ENCODE measurements at places on chromosomes 7 and 10.

- no peak for DNase-seq
Observed at GRCh38 chr10:60796481-60796880, 18.2 kb downstream of the CDK1 start.

DNA sequence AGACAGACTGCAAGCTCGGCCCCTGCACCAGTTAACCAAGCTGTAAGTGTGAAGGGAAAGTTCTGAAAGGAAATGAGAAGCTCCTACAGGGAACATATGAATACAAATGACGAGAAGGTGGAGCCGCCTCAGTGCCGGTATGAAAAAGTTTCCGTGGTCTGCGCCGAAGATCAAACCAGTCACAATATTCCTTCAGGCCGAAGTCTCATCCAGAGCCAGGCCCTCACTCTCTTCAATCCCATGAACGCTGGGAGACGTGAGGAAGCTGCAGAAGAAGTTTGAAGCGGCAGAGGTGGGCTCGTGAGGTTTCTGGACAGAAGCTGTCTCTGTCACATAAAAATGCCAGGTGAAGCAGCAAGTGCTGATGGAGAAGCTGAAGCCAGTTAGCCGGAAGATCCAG, 71.9 kb downstream of the CFAP46 start:
- DNase-seq, result no peak

GRCh38 chr10:130901311-130902165, 410.0 kb downstream of the TCERG1L start:
- DNase-seq, result no peak

DNA sequence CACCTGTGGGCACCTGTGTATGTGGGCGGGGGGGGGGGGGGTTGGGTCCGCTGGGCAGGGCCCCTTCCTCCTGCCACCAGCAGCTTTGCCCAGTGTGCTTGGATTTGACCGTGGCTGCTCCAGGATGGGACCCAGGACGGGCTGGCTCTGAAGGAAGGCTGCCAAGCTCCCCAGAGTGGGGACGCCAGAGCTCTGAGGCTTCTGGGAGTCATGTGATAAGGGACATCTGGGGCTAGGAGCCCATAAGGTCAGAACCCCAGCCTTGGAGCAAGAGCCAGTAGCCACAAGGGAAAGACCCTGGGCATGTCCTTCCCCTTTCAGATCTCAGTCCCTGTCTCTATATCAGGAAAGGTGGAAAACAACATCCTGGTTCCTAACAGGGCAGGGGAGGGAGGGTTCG, 21.8 kb upstream of the AMZ1 start:
- DNase-seq, result no peak

DNA sequence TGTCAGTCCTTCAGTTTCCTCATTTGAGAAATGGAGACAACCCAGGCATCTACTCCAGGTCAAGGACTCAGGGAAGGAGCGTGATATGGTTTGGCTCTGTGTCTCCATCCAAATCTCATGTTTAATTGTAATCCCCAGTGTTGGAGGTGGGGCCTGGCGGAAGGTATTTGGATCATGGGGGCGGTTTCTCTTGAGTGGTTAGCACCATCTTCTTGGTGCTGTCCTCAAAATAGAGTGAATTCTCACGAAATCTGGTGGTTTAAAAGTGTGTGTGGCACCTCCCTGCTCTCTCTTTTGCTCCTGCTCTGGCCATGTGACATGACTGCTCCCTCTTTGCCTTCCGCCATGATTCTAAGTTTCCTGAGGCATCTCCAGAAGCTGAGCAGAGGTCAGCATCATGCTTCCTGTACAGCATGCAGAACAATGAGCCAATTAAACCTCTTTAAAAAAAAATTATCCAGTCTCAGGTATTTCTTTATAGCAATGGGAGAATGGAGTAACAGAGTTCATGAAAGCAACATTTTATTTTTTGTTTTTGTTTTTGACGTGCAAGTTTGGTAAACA, 30.0 kb downstream of the ARHGAP22 start:
- DNase-seq, result no peak

DNA sequence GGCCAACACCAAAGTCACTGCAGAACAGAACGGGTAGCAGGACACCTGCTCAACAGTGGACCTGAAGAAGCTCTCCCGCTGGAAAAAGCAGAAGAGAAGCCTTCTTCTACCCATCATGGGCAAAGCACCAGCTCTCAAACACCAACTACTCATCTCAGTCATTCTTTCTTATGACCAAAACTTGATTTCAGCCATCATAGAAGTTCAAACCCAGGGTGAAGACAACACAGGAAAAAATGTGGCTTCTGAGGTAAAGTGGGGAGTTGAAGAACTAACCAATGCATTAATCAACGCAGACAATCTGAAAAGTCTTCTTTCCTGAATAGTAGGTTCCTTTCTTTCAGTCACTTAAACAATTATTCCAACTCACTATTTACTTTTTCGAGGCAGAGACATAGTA, 83.3 kb downstream of the ELMO1 start:
- no peak for DNase-seq

- no peak for DNase-seq
Observed at GRCh38 chr7:1024331-1024841, 20.0 kb upstream of the GPR146 start.

GRCh38 chr10:36526033-36526432, 599.4 kb upstream of the ANKRD30A start:
- no peak for DNase-seq

DNA sequence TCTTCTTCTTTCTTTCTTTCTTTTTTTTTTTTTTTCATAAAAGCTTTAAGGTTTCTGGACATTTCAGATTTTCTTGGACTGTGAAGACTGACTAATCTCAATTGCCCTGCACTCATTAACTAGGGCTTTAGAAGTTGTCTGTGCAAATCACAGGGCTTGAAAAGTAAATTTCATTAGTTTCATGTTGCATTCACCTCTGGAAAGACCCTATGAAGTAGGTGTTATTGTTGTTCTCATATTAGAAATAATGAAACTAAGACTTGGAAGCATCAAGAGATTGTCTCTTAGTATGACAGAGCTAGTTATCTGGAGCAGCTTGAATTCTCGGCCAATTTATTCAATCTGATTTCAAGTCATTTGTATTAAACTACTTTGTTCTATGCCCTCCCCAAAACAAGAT, 28.2 kb upstream of the SEMA3D start:
- no peak for DNase-seq

DNA sequence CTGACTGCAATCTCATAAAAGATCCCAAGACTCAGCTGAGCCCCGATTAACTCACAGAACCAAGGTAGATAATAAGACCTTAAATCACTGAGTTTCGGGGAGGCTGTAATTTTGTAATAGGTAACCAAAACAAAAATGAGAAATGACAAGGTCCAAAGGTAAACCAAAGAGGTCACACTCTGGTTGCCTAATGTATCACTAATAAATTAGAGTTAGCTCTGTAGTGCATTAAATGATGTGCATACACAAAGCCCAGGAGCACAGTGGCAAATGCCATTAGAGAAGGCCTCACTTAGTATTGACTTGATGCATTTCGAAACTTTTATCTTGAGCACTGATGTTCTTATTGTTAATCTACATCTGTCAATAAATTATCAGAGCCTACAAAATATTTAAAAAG, 237.7 kb upstream of the CCDC6 start:
- DNase-seq, result no peak

GRCh38 chr7:100604976-100605911, 3.1 kb downstream of the PCOLCE start:
- no peak for DNase-seq

- no peak for DNase-seq
Observed at GRCh38 chr7:55131142-55131929, 112.5 kb downstream of the EGFR start.

GRCh38 chr10:132463333-132464255, 66.6 kb downstream of the PWWP2B start:
- no peak for DNase-seq

- no peak for DNase-seq
Observed at GRCh38 chr7:1122832-1123501, 35.1 kb downstream of the GPER1 start.

DNA sequence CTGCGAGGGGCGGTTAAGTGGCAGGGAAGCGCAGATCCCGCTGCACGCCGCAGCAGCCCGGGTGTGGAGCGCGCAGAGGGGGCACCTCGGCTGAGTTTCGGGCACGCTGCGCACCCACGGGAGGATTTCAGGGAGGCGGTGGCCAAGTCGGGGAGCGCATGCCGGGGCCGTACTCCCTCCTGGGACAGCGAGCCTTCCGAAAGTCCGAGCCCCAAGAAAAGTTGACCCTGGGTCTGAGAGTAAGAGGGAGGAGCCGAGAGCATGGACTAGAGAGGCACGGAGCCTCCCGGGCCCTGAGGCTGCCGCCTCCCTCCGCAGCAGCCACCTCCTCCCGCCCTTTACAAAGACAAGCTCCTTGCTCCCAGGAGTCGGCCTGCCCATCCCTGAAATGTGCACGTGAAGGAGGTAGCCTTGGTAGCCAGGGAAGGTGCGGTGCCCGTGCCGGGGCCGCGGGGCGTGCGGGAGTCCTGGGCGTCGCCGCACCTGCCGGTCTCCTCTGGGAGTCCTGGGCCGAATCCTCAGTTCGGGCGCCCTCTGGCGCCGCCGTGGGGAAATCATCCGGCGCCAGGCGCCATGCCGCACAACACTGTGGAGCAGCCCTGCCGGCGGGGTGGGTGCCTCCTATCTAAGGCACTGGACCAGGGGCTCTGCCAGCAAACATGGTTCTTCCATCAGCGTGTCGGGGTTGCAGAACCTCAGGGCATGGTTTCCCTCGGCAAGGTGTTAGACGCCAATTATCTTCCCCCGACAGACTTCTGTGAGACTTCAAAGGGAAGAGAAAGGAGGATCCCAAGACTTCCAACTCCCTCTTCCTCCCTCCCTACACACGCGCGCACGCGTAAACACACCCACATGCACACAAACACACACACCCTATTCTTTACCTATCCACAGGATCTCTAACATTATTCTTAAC, 104.0 kb downstream of the TRIL start:
- no peak for DNase-seq

DNA sequence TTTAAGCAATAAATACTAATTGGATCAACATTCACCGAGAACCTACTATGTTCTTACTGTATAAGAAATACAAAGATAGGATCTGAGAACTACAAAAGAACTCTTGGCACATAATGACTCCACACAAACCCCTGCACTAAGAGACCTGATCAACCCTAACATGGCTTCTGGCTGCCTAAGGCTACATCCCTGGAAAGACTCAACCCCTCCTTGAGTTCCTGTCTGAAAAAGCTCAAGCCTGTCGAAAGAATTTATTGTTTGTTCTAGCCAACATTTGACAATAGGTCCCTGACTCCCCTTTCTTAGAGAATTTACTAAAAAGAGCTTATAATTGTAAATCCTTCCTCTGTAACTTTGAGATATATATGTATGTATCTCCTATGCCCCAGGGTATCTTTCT, 125.3 kb upstream of the SGCE start:
- DNase-seq, result no peak

DNA sequence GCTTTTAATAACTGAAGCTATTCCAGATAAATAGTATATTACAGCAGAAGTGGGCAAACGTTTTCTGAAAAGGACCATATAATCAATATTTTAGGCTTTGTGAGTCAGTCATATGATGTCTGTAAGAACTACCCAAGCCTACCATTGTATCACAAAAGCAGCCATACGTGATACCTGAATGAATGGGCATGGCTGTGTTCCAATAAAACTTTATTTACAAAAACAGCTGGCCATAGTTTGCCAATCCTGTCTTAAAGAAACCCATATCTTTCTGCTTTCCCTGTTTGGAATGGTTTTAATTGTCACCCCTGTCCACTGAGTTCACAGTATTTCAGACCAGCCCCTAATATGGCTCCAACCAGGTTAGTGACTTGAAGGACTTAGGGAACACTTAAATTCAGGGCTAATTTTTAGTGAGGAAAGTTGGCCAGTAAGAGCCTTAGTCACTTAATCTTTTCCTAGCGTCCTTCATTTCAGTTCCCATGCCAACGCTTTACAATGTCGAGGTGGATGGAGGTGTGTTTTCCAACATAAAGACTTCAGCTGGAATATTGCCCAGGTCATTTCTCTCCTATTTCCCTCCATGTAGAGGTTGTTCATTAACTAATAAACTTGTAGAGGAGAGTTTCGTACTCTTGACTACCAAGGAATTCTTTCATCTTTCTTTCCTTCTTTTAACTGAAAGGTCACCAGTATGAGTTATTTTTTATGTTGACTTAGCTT, 184.5 kb downstream of the TRIL start:
- DNase-seq, result no peak

DNA sequence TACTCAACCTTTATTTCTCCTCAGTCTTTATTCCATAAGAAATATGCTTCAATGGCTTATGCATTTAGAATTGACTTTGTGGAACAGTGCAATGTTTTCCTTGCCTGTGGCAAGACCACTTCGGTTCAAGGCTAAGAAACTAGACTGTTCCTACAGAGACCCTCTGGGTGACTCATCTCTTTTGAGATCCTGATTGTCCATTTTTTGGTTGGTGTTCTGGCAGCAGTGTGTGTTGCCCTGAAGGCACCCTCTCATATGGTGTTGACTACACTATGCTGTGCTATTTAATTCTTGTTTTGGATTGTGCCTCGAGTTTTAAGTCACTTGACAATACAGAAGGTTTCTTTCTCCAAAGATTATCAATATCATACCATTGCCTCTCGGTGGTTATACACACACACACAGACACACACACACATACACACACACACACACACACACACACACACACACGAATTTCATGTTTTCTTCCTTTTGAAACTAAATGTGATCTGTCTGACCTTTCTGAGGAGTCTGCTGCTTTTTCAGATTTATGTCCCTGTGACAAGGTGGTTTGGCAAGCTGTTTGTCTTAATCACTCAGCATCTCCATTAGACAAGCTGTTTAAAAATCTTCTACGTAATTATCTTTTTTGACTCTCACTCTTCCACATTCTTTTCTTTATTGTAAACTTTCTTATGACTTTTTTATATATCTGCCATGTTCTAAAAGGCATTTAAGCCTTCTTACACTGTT, 187.2 kb downstream of the VTI1A start:
- no peak for DNase-seq

Measured in AG09309 (cell line).